BJ (cell line): ENCODE measurements at places on chromosomes 5 and 9. TPM values are rescaled to one million over a fixed set of nuclear protein-coding genes. Genes with fewer than 3 reads are reported as not detected.

The NDST1 gene
- polyA plus RNA-seq, result 56.6 and 89.7 TPM in 2 replicates

DNA sequence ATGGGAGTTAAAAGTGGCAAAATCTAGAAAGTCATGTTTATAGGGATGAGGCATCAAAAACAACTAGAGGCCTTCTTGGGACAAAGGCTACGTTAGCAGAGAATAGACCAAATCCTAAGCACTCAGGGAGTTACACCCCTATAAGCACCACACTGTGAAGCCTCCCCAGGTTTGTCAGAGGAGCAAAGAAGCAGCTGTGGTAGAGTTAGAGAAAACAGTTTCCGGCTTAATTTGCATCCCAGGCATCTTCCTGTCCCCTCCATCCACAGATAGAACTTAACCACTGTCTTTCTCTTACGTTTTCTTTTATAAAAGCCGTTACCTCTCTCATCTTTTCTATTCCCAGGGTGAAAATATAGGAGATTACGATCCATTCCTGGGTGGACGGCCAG lies 188.6 kb upstream of the KLF9 start:
- no peak for DNase-seq

The GDNF gene
- 0.81 and 1.3 TPM in 2 replicates for polyA plus RNA-seq

GRCh38 chr5:38948501-38948900 lies 102.7 kb downstream of the OSMR start:
- DNase-seq, result peak; percentile 21

GRCh38 chr9:20200581-20200980 lies 411.7 kb upstream of the SLC24A2 start:
- no peak for DNase-seq

The MARCHF11 gene
- not detected in 2 replicates for polyA plus RNA-seq

- DNase-seq, result no peak
These were observed 31.1 kb upstream of the MEIKIN start for GRCh38 chr5:131976414-131977211.

- DNase-seq, result no peak
These were observed 481.6 kb upstream of the KIF2A start for GRCh38 chr5:61824396-61824795.

The FUBP3 gene
- polyA plus RNA-seq, result 28.7 and 38.8 TPM in 2 replicates

The PCDHB16 gene
- polyA plus RNA-seq, result 0.21 and 0.32 TPM in 2 replicates

The SPINK7 gene
- not detected in 2 replicates for polyA plus RNA-seq

GRCh38 chr5:139711906-139712224 lies 63.7 kb downstream of the CXXC5 start:
- DNase-seq, result no peak

- DNase-seq, result no peak
These were observed 813.3 kb upstream of the WWC1 start for GRCh38 chr5:167478188-167478587.

The FGD3 gene
- not detected in 2 replicates for polyA plus RNA-seq

The C9 gene
- polyA plus RNA-seq, result not detected in 2 replicates

DNA sequence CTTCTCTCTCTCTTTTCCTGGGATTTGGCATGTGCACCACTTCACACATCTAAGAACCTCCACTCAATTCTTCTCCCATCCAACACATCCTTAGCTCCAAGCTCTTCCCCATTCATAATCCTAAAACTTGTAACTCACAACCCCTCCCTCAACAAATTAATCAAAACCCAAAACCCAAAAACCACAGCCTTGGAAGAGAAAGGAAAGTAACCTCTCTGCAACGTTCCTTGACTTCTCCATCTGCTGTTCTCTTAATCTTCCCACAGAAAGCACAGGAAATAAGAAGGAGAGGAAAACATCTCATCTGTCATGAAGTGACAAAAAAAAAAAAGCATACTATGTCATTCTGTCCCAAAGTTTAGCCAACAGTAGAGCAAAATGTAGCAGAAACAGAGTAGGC lies 66.2 kb downstream of the DRD1 start:
- DNase-seq, result no peak

DNA sequence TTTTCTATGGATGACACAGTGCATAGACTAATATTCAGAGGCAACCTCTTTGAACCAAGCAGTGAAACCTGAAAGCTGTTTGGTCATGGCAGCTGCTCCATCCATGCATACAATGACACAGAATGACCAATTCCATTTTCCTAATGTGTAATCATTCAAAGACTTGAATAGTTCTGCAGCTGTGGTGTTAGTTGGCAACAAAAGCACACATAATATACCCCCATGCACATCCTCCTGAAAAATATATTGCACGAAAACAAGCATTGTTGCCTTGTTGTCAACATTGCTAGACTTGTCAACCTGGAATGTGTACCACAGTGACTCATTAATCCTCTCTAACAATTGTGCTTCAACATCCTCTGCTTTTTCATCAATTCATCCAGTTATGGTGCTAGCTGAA lies 71.0 kb upstream of the SEMA6A start:
- DNase-seq, result no peak

The PCDHGB1 gene
- polyA plus RNA-seq, result 2.0 and 2.2 TPM in 2 replicates

DNA sequence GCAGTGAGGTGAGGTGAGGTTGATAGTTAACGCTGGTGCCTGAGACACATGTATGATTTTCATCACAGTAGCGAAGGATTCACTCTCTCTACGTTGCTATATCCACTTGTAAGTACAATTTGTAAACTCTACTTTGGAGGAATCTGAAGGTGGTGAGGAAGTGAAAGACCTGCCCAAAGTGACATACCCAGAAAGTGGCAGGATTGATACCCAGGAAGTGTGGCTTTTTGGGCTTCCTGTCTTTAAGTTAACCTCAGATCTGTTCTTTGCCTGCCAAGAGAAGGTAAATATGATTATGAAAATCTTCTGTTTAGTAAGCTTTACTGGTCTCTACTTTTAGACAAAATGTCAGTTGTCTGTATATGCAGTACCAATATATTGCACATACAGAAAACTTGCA lies 143.1 kb downstream of the SH3GL2 start:
- DNase-seq, result no peak

DNA sequence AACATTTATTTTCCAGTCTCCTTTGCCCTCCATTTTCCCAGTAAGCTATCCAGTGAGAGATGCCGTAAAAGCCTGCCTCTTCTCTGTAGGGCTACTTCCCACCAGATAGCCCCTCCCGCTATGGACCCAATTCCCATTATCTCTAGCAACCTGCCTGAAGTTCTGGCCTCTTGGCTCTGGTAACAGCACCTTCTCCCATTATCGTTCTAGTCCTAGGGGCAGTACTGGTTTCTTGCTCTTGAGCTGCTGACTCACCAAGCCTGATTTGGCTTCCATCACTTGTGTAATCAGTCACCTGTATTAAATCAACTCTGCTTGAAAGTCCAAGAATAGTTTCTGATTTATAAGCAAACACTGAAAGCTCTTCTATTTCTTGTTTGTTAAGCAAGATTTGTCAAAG lies 42.8 kb upstream of the PARP8 start:
- DNase-seq, result no peak

The GHR gene
- 0.90 and 1.6 TPM in 2 replicates for polyA plus RNA-seq

GRCh38 chr5:59264639-59265245 lies 628.8 kb downstream of the PDE4D start:
- DNase-seq, result no peak

The PTCH1 gene
- polyA plus RNA-seq, result 1.5 and 2.8 TPM in 2 replicates

The LNPEP gene
- polyA plus RNA-seq, result 6.3 and 12.3 TPM in 2 replicates

- DNase-seq, result no peak
These were observed 151.1 kb upstream of the ANKRD55 start for GRCh38 chr5:56384186-56384585.

GRCh38 chr5:160020964-160021363 lies 12.0 kb downstream of the TTC1 start:
- no peak for DNase-seq

DNA sequence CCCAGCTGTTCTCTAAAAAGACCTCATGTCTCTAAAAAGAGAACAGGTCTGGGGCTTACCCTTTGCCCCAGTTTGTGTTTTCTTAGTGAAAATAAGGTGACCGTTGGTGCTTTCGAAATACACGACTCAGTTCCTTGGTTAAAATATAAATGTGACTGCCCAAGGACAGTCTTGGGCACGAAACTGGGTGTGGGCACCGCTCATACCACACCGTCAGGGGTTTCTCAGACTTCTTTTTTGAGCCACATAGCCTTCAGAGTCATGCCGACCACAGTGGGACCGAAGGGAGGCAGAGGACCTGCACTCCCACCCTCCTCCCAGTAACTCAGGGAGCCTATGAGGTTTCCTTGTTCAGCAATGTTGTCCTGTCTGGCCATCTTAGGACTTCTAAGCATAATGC lies 6.5 kb downstream of the SNX18 start:
- no peak for DNase-seq

GRCh38 chr5:73633060-73633459 lies 7.1 kb downstream of the ARHGEF28 start:
- no peak for DNase-seq

DNA sequence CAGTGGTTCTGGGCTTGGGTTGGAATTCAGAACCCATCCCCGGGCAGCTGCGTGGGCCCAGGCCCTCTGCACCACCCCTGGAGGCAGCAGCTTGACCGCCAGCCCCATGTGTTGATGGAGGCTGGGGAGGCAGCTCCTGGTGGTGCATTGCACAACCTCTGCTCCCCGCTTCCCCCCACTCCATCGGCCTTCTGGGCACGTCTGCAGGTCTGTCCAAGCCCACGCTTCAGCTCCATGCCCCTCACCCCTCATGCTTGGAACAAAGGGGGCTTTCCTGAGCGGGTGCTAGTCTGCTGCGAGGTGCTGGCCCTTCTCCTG lies 1.4 kb downstream of the NCS1 start:
- DNase-seq, result no peak
